ENCODE measurements at places on chromosomes 13 and 19.
A peak's percentile ranks its signal among the peaks of the same experiment; 100 is the strongest.

DNA sequence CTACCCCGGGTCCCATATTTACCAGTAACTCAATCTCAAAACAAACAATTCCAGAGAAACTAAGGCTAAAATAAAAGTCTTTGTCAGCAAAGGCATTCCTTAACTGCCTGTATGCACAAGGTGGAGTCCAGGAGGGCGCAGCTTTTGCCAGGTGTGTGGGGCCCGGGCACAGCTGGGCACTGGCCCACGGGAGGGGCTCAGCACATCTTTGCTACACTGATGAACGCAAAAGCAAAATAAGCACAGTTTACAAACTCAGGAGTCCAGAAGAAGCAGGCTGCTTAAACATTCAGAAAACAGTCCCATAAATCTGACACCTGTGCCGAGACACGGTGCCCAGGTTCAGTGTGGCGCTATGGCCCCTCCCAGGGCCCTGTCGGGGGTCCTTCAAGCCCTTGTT is 70.8 kb downstream of the SLC7A1 start:
- DNase-seq = no peak

DNA sequence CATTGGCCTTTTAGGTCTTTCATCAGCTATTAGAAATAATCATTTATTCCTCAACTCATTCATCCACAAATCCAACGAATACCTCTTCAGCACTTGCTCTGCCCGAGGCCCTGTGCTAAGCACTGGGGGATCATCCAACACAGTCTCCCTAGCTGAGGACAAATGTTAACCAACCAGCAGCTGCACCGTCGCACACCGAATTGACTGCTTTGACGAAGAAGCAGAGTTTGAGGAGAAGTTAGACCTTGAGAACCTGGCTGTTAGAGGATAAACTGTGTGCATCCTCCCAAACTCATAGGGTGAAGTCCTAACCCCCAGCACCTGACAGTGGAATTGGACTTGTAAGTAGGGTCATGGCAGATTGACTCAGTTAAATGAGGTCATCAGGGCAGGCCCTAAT is 170.9 kb downstream of the USP12 start:
- no peak for DNase-seq

GRCh38 chr19:36838784-36839324 is 667 bp upstream of the ZNF790 start:
- DNase-seq = no peak

GRCh38 chr13:98324105-98324504 is 147.0 kb upstream of the RNF113B start:
- DNase-seq = no peak

DNA sequence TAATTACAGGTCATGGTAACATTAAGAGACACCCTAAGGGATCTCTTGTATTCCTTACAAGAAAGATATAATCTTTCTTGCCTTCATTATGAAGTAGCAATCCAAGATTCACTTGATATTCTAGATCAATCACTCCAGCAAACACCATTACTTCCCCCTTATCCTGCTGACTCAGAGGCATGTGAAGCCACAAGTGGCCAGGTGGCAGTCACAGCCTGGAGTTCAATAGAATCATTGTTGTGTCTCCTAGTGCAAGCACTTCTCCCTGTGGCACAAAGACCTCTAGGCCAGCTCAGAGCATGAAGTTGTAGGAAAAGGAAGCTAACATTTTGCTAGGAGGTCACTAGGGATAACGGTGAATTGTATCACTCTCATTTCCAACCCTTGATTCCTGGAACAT is 864.3 kb upstream of the ATXN8OS start:
- DNase-seq = no peak

DNA sequence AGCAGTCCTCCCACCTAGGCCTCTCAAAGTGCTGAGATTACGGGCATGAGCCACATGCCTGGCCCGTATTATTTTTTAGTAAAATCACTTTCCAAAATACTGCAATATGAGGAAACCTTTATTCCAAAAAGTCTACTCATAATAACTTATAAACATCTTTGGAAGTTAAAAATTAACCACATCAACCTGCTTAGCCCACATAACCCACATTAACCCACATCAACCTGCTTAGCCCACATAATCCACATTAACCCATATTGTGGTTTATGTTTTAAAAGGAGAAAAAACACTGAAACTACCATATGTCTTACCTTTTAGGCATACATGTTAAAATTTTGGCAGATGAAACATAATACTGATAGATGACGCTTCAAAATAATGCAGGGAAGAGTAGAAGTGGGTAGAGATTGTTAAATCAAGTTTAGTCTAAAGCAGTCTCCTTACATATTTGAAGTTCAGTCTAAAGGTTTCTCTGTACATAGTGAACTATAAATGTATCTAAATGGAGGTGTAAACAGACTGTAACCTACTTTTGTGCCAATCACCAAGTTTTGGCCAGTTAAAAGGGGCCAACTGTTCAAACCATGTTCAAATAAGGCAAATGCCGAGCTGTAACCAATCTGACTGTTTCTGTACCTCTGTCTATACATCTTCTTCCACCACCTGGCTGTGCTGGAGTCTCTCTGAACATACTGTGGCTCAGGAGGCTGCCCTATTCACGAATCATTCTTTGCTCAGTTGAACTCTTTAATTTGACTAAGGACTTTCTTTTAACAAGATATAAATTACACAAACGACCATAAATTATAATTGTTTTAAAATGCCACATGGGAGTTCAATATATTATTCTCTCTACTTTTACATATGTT is 14.5 kb downstream of the KPNA3 start:
- DNase-seq = no peak

GRCh38 chr19:53965091-53965490 is 2.4 kb downstream of the CACNG8 start:
- no peak for DNase-seq

DNA sequence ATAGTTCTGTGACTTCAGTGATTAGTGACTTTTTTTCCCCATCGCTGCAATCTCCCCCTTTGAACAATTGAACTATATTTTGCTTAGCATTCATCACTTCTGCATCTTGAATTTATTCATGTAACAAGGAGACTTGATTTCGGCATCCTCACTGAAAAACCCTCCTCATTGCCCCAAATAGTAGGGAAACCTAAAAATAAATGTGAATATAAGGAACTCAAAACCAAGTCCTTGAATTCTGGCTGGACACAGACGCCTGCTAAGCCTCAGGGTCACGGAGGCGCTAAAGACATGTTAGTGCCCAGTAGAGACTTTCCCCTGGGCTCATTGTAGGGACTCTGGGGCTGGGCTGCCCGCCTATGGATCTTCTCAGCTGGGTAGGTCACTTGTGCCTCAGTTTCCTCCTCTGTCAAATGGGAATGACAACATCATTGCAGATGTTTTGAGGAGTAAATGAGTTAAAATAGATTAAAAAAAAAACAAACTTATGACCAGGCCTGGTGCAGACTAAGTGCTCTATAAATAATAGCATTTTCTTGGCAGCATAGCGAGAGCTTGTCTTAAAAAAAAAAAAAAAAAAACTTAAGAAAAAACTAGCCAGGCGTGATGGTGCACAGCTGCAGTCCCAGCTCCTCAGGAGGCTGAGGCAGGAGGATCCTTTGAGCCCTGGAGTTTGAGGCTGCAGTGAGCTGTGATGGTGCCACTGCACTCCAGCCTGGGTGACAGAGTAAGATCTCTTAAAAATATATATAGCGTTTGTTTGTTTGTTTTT is 1.8 kb upstream of the ADGRE5 start:
- no peak for DNase-seq

GRCh38 chr13:87538366-87539052 is 132.7 kb upstream of the SLITRK5 start:
- no peak for DNase-seq

GRCh38 chr13:114134111-114134943 is 1.9 kb upstream of the RASA3 start:
- DNase-seq = peak; percentile 53

DNA sequence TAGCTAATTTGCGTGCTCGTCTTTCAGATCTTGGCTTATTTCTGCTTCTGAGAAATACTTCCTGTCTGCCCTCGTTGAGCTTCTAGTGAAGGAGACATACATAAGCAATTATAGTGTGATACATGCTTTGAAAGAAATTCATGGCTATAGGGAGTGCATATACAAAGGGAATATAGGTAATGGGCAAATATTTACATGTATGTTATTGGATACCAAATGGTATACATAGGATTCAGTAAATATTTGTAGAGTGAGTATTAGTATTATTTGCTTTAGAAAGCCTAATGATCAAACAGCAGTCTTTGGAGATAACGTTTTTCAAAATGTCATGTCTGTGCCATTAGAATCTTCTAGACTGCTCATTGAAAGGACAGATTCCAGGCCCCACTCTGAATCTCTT is 5.2 kb downstream of the BRCA2 start:
- DNase-seq = no peak

DNA sequence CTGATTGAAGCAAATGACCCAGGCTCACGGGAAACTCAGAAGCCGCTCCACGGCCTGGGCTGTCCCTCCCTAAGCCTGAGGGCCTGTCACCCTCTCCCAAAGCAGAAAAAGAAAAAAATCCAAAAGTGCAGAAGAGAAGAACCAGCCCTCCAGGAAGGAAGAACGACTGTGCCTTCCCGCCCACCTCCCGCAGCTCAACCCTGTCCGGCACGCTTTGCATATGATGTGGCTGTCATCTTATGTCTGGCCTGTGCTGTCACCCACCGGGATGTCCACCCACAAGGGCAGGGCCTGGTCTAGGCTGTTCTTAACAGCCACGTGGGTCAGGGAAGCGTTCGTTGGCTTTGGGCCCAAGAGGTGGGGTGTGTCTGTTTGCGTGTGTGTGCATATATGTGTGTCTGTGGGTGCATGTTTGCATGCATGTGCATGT is 13.7 kb downstream of the ZBTB7A start:
- DNase-seq = no peak

GRCh38 chr13:41008349-41008980 is 10.7 kb downstream of the ELF1 start:
- DNase-seq = no peak

DNA sequence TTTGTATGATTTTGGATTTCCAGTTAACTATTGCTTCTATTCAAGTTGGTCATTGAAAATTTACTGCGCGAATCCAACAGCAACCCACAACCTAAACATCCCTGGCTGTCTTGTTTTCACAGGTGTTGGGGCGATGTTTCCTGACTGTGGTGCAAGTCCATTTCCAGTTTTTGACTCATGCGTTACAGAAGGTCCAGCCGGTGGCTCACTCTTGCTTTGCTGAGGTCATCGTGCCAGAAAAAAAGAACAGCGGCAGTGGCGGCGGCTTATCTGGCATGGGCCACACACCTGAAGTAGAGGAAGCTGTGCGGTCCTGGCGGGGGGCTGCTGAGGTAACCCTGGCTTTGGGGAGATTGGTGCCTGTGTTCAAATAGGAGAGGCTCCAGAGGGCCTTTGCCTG is 45.2 kb upstream of the GPI start:
- no peak for DNase-seq

DNA sequence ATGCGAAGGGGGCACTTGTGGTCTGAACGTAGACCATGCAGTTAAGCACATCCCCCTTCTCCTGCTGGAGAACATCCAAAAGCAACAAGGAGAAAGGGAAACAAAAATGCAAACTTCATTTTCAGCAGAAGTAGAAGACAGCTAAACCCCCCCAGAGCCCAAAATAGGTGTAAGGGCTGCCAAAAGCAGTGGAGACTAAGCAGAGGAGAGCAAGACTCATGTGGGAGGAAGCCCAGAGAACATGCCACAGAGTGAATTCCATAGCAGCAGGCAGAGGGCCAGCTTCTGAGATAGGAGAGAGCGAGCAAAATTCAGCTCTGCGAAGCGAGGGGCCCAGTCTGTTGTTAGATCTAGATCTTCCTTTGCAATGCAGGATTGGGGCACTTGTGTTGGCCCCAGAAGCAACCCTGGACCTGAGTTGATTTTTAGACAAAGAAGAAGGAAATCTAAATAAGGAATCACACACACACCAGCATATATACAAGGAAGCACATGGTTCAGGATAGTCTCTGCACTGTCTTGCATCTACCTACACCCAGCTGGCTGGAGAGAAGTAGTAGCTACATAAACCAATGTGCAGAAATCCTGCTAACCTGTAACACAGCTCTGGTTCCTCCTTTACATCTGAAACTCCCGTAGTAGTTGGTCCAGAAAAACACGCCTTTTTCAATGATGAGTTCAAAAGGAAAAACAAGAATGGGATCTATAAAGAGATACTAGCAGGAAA is 199.6 kb downstream of the SPRY2 start:
- DNase-seq = no peak

GRCh38 chr19:17500447-17501198 is 10.8 kb upstream of the PGLS start:
- DNase-seq = no peak

- DNase-seq = no peak
Observed at GRCh38 chr13:102679449-102680132, 15.3 kb downstream of the METTL21C start.

GRCh38 chr13:39433651-39434050 is 169.3 kb downstream of the LHFPL6 start:
- DNase-seq = no peak

GRCh38 chr19:35451338-35452096 is 3.5 kb downstream of the FFAR2 start:
- no peak for DNase-seq

DNA sequence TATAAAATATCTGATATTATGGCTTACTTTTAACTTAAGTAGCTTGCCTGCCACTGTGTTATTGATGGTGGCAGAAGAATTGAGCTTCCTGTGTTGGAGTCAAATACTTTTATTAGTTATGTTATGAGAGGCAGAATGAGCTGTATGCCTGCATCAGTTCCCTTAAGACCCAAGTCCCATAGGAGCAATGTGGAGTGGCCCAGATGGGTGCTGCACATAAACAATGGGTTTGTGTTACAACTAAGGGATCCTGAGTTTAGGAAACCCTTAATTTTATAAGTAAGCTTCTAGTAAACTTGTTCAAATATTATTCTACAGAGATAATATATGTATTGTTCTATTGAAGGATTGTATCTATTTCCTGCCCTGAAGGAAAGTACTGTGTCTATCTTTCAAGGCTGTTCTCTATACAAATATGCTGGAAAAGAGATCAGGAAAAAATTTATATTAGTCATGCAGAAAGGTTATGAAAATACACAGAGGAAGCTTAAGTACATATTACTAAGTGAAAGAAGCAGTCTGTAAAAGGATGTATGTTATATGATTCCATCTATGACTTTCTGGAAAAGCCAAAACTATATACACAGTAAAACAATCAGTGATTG is 2018.0 kb upstream of the PCDH20 start:
- DNase-seq = no peak

- no peak for DNase-seq
Observed at GRCh38 chr13:66069570-66069969, 1160.6 kb downstream of the PCDH9 start.

GRCh38 chr13:64758521-64759244 is 2471.5 kb downstream of the PCDH9 start:
- DNase-seq = no peak

All from CD4-positive, alpha-beta T cell treated with Interferon gamma for 1 hour (primary cell).